ENCODE measurements at places on chromosomes 3 and 15.

DNA sequence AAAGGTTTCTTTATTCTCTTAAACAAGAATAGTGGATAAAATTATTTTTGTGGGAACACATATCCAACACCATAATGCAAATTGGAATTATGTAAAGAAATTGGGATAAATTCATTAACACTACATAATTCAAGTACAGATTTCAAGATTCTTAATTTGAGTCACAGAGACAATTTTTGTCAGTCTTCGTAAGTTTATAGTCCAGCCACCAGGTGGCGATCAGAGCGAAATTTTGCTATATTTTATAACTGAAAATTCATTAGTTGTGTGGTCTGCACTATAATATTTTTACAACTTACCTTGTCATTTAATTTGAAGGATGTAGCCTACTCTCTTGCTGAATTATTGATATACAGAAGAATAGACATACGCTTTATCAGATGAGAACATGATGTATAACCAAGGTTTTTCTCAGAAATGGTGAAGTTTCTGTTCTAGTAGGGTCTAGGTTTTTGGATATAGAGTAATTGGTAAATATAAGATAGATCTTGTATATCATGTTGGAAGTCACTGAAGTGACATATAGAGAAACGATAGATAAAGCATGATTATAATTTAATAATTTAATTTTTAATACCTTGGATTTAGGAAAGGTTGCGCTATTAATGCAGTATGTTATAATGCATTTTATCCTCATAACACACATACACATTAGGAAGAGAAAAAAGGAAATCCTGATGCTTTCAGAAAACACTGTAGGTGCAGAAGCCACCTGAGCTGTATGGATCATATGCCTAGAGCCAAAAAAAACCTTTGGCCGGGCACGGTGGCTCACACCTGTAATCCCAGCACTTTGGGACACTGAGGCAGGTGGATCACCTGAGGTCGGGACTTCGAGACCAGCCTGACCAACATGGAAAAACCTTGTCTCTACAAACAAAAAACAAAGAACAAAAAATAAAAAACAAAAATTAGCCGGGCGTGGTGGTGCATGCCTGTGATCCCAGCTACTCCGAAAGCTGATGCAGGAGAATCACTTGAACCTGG lies 31.7 kb downstream of the PLSCR4 start:
- peak; percentile 3 for DNase-seq

- DNase-seq, result no peak
Observed at GRCh38 chr3:4849739-4850138, 129.5 kb upstream of the BHLHE40 start.

GRCh38 chr3:42078677-42079076 lies 12.5 kb upstream of the TRAK1 start:
- DNase-seq, result no peak

- DNase-seq, result no peak
Observed at GRCh38 chr15:81504170-81504905, 130.3 kb upstream of the TMC3 start.

GRCh38 chr15:76647612-76648011 lies 257.5 kb downstream of the SCAPER start:
- no peak for DNase-seq

GRCh38 chr3:127061641-127062040 lies 78.7 kb downstream of the PLXNA1 start:
- DNase-seq, result no peak

DNA sequence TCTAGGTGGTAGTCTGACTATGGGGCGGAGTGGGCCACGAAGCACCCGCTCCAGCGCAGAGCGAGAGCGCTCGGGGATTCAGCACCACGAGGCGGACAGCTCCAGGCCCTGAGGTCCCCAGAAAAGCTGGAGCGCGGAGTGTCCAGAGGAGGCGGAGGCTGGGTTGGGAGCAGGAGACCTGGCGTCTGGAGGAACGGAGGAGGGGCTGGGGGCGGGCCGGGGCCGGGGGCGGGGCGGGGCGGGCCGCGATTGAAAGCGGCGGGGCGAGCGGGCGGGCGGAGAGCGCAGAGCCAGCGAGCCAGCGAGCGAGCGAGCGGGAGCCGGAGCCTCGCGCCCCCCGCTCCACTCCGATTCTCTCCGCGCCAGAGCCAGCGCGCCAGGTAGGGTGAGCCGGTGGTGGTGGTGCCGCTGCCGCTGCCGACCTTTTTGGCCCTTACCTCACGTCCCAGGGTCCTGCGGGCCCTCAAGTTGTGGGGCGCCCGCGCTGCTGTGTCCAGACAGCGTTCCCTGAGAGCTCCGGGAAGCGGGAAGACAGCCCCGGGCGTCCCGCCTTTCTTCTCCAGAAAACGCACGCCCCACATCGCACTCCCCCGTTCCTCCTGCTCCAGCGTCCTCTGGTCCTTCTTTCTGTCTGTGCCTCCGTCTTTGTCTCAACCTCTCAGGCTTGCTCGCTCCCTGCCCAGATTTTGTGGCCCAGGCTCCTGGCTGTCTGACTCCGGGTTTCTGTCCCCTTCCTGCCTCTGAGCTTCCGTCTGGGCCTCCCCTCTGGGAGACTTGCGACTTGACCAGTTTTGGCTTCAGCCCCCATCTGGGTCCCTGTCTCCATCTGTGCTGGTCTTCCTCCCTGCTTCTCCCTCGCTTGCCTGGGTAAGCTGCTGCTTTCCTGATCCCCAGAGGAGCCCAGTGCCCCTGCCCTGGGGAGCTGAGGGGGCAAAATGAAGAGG lies at the start of gene GRM2:
GRM2 (plus strand) TSS at position 281 of the 944 bp plus-strand sequence. CDS start 1,916 bp downstream, outside the sequence.
- DNase-seq, result no peak

DNA sequence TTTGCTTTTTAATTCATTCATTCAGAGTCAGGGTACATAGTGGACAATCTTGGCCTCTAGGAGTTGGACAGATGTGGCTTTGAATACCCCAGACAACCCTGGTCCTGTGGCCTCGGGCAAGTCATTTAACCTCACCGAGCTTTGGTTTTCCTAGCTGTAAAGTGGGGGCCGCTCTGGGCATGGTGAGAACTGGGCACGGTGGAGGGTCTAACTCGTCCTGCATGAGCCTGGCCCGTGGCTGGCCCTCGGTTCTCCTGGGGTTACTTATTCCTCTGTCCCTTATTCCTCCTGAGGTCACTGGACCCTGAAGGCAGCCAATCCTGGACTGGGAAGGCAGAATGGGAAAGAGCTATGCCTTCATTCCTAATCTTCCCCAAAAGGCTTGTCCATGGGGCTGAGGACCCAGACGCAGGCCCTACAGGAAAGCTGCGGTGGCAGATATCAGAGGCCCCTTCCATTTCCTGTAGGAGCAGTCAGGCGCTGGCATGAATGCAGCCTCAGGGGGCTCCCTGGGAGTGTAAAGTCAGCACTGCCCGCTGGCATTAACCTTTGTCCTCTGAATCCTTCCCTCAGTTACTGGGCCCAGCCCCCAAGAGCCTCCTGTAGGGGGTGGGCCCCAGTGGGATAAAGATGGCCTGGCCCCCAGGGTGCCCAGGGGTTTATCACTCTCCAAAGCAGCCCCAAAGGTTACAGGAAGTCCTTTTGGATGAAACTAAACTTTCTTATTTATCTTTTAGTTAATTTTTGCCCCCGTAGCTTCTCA lies 17.9 kb upstream of the SEC13 start:
- DNase-seq, result no peak

- DNase-seq, result no peak
Observed at GRCh38 chr3:153442386-153442785, 280.4 kb downstream of the RAP2B start.

DNA sequence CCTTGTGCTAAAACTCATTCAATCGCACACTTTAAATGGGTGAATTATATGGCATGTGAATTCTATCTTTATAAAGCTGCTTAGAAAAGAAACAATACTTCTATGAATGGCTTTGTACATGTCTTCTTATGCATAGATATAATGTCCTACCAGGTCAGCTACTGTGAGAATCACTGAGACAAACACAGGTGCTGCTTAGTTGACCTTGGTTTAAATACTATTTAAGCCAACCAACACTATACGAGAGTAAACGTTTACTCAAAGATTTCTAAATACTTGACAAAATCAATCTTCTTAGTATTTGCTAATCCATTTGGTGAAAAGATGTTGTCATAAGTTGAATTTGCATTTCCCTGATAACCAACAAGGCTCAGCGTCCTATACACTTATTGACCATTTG lies 260.3 kb downstream of the ADAMTS17 start:
- DNase-seq, result no peak

DNA sequence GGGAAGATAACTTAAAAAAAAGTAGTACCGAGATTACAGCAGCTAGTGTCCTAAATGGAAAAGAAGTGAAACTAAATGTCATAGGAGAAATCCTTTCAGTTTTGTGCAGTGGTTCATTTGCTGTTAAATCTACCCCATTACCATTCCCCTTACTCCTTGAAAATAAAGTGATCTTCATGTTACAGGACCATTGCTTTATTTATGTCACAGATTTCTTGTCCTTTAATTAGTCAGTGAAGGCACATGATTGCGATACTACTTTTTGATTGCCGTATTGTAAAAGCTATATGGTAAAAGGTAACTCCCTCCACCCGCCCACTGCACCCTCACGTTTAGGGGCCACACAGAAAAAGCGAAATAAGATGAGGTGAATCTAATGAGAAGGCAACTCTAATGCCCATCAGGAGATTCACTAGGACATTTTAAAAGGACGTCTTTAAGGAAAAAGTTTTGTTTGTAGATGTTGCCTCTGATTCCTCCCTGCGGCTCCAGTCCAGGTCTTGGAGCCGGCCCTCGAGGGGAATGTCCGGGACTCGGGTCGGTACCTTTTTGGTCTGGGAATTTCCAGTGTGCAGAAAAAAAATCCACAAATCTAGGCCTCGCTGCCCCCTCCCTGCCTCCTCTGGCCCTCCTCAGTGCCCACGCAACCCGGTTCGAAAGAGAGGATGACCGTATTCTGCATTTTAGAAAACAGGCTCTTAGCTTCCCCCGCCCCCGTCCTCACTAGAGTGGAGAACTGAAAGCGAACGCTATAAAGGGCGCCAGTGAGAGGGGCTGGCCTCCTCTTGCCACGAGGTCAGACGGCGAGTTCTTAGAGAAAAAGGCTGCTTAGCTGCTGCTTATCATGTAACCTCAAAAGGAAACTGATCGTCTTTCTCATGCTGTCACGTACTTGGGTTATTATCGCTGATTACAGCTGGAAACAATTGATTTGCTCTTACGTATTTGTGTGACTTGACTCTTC lies 21.8 kb upstream of the NFKBIZ start:
- DNase-seq, result peak; percentile 62

DNA sequence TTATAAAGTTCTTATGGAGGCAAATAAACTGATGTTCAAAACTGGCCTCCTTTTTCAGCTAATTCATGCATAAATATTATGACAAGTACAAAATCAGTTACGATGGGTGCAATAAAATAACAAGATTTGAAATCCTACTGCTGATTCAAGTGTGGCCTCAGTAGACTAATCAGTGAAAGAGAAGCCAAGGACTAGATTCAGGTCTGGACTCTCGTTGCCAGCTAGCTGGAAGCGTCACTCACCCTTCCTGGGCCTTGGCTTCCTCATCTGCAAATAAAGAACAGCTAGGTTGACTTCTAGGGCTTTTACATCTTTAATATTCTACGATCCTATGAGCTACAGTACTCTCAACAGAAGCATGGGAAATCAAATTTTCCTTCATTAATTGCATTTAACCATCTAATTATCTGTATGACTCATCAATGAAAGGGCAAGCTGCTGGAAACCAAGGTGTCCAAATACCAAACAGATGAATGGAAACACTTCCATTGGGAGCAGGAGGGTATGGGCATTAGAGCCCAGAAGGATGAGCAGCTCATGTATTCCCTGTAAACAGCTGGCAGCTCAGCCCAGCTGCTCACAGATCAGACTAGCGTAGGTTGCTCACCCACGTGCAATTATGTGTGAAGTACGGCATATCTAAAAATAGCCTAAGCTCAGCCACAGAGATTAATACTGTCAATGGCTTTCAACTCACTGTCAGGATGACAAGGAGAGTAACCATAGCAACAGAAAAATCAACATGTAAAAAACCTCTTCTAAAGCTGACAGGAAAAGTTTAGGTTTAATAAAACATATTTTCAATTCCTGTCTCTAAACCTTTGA lies 294.8 kb downstream of the PLCL2 start:
- DNase-seq, result no peak

DNA sequence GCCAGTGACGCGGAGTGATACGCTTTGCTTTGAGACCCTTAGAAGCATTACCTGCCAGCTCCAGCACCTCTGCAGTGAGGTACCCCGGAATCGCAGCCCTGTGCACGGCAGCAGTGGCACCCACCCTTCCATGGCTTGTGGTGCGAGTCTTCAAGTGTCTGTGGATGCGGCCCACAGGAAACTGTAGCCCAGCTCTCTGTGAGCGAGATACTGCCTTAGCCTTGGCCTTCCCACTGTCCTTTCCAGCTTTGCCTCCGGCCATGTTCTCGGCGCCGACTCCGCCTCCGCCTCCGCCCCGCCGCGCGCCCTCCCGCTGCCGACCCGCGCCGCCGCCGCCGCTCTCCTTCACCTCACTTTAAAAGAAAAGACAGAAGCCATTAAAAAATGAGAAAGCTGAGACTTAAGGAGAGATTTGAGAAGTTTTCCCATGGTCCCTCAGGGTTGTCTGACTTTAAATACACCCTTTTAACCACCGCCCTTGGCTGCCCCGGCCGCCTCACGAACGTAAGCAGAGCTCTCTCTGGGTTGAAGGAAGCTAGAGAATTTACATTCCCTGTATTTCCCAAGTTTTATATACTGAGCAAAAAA lies 78.5 kb upstream of the FAM174B start:
- DNase-seq, result no peak

DNA sequence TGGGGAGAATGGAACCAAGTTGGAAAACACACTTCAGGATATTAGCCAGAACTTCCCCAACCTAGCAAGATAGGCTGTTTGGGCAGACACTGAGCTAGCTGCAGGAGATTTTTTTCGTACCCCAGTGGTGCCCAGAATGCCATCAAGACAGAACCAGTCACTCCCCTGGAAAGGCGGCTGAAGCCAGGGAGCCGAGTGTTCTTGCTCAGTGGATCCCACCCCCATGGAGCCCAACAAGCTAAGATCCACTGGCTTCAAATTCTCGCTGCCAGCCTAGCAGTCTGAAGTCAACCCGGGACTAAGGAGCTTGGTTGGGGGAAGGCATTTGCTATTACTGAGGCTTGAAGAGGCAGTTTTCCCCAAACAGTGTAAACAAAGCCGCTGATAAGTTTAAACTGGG lies 152.4 kb downstream of the MBNL1 start:
- DNase-seq, result no peak

- DNase-seq, result no peak
Observed at GRCh38 chr3:80338366-80338765, 570.6 kb upstream of the ROBO1 start.

DNA sequence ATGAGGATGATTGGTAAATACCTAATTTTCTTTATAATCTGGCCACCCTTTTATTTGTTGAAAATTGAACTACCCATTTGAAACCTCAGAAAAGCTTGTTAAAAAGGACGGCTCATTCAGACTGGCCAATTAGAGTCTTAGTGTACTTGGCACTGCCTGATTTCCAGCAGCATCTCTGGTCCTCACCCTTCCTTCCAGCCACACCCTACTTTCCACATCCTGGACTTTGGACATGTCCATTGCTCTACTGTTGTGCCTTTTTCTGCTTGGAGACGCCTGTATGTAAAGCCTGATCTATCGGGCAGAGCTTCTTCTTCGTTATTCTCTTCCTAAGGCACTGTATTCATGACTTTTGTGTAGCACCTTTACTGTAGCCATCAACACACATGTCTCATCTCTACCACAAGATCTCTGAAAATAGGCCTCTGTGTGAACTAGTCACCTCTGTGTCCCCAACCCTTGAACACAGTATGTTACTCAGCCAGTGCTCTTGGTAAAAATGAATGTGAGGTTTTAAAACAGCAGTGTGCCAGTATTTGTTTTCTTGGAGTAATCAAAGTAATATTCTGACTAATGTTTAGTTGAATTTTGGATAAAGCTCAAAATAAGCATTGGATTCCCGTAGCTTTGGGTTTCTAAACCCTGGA lies 6.8 kb downstream of the RBM5 start:
- no peak for DNase-seq

- DNase-seq, result no peak
Observed at GRCh38 chr3:113211330-113212149, at the start of gene BOC. Gene BOC (plus strand): TSS chr3:113211557. CDS start chr3:113249803, 38,246 bp downstream.

Measured in activated CD8-positive, alpha-beta memory T cell treated with anti-CD3 and anti-CD28 coated beads for 1 hour (primary cell).